Glomerular endothelial cell (primary cell): ENCODE measurements at places on chromosomes 7 and 10.

DNA sequence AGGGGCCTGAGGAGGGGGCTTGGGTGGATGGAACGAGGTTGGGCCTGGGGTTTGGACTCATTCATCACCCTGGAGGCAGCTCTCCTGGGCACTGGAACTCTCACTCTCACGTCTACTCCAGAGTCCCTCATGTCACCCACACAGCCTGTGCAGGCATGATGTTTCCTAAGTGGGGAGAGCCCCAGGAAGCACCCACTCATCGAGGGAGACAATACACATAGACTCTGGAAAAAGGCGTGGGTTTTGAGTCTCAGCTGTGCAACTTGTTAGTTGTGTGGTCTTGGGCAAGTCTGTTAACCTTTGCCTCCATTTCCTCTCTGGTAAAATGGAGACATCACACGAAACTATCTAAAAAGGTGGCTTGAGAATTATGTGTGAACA lies 25.9 kb upstream of the RBM20 start:
- DNase-seq: no peak

GRCh38 chr7:157002819-157003421 lies 7.5 kb downstream of the MNX1 start:
- DNase-seq: no peak

- DNase-seq: no peak
These were observed 3.6 kb upstream of the HOXA11 start for GRCh38 chr7:27188386-27189294.

DNA sequence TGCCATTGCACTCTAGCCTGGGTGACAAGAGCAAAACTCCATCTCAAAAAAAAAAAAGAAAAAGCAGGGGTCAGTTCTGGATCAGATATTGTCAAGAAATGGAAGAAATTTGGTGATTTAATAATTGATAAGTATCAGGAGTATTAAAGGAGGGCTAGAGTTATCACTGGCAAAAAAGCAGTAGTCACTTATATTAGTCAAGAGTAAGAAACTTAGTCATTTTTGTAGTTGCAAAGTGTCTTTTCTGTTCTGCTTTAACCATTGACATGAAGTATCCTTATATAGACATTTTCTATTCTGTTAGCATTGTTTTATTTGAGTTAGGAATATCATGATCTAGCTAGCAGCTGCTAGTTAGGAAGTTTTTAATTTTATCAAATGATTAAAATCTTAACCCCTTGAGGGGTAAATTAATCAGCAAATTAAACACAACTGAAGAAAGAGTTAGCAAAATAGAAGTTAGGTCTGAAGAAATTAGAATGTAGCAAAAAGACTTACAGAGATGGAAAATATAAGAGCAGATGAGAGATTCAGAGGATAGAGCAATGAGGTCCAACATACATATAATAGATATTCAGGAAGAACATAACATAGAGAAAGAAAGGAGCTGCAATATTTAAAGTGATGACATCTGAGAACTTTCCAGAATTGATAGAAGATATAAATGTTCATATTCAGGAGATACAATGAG lies 7.3 kb upstream of the CCDC6 start:
- DNase-seq: no peak

DNA sequence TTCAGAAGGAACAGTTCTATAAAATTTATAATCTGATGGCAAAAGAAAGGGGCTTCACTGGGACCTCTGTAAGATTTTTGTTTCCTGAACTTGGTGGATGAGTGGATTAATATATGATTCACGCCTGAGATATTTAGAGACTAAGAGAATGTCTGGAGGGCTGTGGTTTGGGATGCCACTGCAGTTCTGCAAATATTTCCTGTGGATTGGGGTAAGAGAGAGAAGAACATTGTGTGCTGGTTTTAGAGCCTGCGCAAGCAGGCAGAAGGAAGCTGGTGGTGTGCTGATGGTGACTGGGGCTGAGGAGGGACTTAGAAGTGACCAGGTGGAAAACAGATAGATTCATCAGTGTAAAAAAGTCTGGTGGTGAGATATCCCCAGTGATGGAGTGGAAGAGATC lies 87.0 kb downstream of the SUGCT start:
- no peak for DNase-seq

DNA sequence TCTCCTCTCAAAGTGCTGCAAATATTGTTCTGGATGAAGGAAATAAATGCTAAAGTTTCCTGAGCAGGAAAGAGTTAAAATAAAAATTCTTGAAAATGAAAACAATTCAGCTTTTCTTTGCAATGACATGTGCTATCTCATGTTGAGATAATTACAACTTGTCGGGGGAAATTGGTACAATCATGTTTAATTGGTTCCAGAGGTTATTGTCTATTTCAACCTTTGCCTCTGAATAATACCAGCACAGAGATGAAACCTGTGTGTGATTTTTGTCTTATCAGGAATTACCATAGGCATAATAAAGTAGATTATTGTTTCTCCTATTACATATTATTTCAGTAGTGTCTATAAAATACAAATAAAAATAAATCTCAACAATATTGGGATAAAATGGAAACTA lies 305.0 kb downstream of the XPNPEP1 start:
- no peak for DNase-seq

- DNase-seq: no peak
These were observed 64.2 kb upstream of the PITRM1 start for GRCh38 chr10:3236644-3237404.

- DNase-seq: no peak
These were observed 10.9 kb upstream of the KIAA1549 start for GRCh38 chr7:138992052-138992531.

DNA sequence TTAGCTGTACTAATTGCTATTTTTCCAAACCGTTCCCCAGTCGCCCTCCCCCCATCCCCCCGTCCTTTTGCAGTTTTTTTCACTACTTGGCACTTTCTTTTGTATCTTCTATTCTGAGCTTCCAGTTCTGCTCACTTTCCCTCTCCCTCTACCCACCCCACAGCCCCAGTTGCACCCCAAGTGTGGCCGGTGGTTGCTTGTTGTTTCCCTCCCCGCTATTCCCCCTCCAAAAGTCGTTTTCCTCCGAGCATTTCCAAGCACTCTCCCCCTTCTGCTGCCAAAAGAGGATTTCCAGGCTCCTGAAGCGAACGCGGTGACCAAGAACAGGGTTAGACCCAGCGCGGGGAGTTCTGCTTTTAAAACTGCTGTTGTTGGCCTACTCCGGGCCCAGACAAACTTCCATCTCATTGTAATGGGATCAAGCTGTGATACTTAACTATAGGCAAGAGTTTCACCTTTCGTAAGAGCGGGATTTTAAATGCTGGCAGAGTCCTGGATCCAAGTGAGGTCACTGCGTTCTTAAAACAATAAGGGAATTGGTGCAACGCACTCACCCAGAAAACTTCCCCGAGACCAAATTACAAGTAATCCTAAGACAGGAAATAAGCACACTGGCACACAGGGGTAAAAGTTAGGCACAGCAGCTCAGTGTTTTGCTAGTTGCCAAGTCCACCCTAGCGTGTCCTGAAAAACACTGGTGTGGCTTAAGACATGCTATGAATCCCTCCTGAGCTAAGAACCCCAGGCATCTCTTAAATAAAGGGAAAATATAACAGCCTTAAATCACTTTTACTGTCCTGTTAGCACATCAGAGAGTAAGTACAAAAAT lies 1.5 kb upstream of the RGS10 start:
- DNase-seq: no peak

DNA sequence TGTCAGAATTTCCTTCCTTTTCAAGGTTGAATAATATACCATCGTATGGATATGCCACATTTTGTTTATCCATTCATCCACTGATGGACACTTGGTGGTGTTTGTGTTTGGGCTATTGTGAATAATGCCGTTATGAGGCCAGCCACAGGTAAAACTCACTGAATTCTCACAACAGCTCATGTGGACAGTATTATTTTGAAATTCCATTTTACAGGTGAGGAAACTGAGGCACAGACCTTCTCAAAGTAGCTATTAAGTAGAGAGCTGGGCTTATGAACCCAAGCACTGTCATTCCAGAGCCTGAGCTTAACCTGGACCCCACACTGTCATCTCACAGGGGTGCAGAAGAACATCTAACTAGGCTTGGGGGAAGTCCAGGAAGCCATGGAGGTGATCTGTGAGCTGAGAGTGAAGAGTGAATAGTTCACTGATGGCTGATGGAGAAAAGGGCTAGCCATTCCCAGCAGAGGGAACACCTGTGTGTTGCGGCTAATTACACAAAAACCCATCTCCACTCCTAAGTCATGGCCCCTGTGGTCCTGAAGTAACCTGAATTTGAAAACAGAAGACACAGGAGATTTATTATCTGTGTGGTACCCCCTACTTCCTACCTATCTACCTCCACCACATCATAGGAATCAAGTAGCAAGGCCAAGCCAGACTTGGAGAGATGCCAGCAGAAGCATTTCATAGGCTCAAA lies 8.7 kb downstream of the INMT start:
- DNase-seq: no peak

DNA sequence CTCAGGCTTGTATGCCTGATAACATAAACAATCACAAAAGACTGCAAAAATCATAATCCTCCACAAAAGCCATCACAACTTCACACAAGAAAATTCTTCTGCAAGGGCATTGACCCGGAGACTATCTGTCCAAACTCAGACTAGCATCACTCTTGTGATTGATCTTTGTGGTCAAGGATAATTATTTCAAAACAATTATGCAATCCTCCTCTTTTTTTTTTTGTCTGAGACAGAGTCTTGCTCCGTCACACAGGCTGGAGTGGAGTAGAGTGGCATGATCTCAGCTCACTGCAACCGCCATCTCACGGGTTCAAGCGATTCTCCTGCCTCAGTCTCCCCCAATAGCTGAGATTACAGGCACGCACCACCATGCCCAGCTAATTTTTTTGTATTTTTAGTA lies 22.2 kb downstream of the CDNF start:
- DNase-seq: no peak

DNA sequence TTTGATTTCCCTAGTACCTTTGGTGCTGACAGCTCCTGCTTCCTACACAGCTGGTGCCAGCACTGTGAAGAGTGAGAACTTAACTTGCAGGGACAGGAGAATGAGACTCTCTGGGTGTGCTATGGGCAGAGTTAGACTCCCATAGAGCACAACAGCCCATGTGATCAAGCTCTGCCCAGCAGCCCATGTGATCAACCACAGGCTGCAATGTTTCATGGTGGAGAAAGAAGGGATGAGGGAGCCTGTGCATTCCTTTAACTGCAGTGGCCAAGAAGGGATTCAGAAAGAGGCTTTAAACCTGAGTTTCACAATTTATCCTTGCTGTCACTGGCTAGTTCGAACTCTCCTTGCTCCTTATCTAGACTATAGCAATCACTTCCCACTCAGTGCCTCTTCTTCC lies 10.0 kb upstream of the MEST start:
- no peak for DNase-seq
